ENCODE measurements at places on chromosomes 7 and 10.

- DNase-seq: no peak
Measured at GRCh38 chr7:97090761-97091353, 26.6 kb upstream of the SDHAF3 start.

DNA sequence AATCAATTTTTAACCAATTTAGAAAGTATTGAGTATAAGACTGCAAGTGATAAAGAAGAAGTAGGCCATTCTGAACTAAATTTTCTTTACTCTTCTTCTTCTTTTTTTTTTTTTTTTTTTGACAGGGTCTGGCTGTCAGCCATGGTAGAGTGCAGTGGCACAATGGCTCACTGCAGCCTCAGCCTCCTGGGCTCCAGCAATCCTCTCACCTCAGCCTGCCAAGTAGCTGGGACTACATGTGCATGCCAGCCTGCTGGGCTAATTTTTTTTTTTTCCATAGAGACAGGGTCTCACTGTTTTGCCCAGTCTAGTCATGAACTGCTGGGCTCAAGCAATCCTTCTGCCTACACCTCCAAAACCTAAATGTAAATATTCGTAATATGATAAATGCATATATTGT lies 63.2 kb downstream of the DGKB start:
- no peak for DNase-seq

GRCh38 chr7:47026780-47027361 lies 555.0 kb downstream of the TNS3 start:
- no peak for DNase-seq

- no peak for DNase-seq
Measured at GRCh38 chr7:88306590-88307048, at the start of gene STEAP4. TSS of gene STEAP4 (minus strand) at chr7:88306894. CDS start at chr7:88284269, 22,625 bp downstream.

GRCh38 chr10:14382531-14382930 lies 51.8 kb upstream of the FRMD4A start:
- no peak for DNase-seq

DNA sequence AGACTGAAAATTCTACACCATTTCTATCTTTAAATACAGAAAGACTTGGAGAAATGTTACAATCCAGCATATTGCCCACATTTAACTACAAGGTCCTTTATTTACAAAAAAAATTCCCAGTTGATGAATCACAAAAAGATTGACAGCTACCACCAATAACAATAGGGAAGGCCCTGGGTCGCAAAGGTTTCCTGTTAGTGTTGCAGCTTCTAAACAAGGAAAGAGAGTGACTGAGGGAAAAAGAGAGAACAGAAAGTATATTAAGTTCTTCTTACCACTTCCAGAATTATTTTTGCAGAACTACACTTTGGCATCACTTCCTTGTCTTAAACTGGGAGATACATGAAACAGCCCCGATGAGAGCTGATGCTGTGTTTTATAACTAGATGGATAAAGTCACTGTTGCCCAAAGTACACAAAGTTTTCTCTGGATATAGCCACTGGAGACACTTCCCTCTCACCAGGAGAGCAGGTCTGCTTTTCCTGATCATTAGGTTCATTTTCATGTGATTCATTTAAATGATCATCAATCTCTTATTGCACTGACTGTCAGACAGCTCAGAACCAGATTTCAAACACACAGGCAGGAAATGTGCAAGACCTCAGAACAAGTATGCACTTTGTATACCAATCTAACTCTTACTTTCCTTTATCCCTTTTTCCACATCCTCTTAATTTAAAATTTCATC lies 57.0 kb downstream of the SHTN1 start:
- DNase-seq: no peak

GRCh38 chr10:80421707-80422536 lies 13.6 kb downstream of the PRXL2A start:
- no peak for DNase-seq

DNA sequence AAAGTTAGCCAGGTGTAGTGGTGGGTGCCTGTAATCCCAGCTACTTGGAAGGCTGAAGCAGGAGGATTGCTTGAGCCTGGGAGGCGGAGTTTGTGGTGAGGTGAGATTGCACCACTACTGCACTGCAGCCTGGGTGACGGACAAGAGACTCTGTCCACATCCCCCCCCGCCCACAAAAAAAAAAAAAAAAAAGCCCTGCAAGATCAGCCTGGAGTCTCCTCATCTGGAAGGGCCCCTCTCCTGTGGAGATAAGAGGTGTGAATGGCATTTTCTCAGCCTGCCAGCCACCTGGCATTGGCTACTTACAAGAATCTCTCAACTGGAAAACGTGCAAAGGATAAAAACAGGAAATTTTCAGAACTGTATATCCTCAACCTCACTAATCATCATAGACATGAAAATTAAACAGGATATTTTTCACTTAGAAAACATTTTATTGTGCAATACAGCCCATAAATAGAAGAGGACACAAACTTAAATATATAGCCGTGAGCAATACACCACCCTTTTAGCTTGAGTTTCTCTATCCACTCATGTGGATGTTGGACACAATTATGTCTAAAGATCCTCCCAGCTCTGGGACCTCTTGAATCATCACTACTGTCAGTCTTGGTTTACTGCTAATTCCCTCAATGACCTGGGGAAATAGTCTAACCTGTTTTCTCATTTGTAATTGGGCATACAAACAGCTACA lies 11.3 kb upstream of the TSPAN15 start:
- DNase-seq: no peak

GRCh38 chr10:132459301-132460003 lies 62.5 kb downstream of the PWWP2B start:
- DNase-seq: no peak

DNA sequence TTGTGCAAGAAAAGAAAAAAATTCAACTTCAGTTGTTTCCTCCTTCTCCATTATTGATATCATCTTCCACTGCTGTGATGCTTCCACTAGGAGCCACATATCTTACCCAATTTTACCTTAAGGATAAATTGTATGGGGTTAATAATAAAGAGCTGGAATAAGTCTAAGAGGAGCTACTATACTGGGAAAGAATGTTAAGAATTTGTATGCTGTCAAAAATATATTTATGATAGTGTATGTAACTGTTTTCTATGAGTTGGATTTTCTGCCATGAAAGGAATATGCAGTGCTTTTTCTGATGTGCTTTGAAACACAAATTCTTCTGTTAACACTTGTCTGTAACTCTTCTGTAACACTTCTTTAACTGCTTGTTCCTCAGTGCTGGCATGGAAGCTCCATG lies 219.1 kb downstream of the VTI1A start:
- DNase-seq: no peak

DNA sequence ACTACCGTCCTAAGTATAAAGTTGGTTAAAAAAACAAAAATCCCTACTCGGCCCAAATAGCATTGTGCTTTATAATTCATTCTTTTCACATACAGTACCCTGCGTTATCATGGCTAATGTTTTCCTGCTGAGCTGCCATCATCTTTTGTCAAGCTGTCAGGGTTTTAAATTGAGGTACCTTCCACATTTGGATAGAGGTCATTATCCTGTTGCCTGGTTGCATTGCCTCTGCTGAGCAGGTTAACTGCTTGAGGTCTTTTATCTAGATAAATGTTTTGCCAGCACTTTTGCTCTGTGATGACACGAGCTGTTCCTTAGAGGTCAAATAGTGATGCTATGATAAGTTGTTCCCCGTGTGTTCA lies 94.4 kb upstream of the FZD1 start:
- DNase-seq: no peak

GRCh38 chr10:69374242-69374641 lies 42.5 kb downstream of the TACR2 start:
- no peak for DNase-seq

DNA sequence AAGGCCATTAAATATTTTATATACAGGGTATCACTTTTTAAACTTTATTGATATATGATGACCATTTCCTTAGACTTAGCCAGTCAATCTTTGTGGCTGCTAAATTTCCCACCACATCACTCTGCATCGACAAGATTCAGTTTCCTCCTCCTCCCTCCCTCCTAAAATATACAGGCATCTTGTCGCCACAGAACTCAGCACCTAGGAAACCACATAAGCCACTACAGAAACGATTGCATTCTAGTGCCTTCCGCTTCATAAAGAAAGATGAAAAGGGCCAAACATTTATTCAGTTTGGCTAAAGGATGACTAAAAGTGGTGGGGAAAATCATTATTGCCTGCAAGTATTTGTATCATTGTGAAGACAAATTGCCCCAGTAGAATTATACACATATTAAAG lies 30.7 kb downstream of the ERCC6 start:
- DNase-seq: no peak

- DNase-seq: no peak
Measured at GRCh38 chr10:33612551-33612950, 278.1 kb upstream of the NRP1 start.

DNA sequence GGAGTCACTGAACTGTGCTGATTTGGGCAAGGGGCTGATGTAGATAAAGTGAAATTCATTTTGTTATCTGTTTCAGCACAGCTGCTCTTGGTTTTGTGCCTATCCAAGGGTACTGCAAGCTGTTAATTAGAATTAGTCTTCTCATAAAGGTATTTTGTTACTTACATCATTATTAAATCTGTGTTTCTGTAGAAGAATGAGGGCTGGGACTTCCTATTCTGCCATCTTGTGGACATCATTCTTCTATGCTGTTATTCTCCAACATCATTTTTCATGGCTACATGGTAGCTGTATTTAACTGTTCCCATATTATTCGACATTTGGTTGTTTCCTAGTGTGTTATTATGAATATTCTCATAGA lies 76.2 kb upstream of the CCDC71L start:
- no peak for DNase-seq
